Suppressor macrophage (primary cell): ENCODE measurements at places on chromosomes 3 and 15.
A peak's percentile ranks its signal among the peaks of the same experiment; 100 is the strongest.

- no peak for DNase-seq
These were observed 29.3 kb upstream of the POLR2M start for GRCh38 chr15:57677204-57677603.

DNA sequence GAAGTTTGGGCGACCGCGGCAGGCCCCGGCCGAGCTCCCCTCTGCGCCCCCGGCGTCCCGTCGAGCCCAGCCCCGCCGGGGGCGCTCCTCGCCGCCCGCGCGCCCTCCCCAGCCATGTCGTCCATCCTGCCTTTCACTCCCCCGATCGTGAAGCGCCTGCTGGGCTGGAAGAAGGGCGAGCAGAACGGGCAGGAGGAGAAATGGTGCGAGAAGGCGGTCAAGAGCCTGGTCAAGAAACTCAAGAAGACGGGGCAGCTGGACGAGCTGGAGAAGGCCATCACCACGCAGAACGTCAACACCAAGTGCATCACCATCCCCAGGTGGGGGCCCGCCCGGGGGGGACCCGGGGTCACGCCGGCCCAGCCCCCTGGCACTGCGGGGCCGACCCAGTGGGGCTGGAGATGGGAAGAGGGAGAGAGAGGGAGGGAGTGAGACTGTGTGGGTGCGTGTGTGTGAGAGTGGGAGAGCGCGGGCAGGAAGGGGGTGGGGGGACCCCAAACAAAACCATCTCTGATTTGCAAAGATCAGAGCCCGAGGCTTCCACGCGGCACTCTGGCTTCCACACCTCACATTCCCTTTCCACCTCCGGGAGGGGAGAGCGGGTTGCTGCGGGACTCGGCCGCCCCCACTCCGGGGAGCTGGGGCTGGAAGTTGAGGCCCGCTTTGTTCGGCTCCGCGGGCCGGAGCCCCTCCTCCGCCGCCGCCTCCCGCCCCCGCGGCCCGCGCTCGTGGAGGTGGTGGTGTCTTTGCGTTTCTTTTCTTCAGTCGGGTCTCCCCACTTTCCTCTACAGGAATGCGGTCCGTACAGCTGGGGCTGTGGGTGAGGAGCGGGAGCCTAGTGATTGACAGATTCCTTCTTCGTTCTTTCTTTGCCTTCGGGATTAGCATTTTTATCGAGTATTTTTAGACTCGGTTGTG lies 898 bp downstream of the SMAD3 start:
- no peak for DNase-seq

DNA sequence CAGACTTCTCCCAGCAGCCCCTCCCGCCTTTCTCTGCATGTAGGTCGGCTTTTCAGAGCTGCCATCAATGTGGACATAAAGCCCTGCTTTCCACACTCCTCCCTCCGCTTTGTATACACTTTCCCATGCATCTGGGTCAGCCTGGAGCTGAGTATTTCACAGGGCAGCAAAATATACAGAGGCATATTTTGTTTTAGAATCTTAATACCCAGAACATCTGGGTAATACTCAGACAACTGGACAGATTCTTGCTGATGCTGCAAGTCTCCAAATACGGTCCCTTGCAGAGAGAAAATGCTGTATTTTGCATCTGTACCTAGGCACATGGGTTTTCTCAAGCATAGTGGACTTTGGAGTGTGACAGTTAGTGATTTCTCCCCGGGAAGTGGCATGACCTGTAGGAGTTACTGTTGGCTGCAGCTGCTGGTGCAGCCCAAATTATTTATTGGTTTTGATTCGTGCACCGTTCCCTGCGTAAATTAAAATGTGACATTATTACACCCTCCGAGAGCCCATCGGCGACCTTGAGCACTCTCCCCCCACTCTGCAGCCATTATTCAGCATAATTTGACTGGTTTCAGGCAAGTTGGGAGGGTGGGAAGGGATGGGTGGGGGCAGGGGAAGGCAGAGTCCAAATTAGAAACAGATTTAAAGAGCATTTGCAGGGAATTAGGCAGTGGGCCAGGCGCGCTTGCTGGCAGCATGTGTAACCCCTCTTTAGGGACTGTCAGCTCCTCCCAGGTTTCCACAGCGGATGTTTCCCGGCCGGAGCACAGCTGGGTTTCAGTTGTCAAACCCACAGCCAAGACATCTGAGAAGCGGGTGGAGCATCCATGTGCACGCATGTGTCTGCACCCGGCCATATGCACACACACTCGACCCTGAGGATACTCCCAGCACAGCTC lies 100.8 kb downstream of the CPN2 start:
- no peak for DNase-seq

DNA sequence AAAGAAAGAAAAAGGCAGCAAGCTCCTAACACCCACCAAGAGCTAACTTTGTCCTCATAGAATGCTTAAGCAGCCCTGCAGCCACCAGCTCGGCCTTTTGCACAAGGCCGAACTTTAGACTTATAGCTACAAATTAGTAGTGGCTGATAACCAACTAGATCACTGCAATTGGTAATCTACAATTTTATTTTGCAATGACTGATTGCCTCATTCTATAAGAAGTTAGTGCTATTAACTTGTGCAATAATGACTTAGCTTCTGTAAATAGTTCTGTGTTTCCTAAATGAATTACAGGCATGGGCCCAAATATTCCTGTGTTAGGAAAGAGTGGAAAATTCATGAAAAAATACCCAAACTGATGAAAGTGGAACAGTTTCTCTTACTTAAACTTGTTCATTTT lies 284.8 kb upstream of the CFAP20DC start:
- peak; percentile 9 for DNase-seq

- DNase-seq = no peak
These were observed 4.8 kb upstream of the CLSTN2 start for GRCh38 chr3:139930211-139930610.

- DNase-seq = no peak
These were observed 22.7 kb downstream of the BOC start for GRCh38 chr3:113234028-113234427.

- no peak for DNase-seq
These were observed 266.1 kb upstream of the NR2F2 start for GRCh38 chr15:96064351-96064756.

GRCh38 chr3:164155400-164155799 lies 922.9 kb downstream of the SI start:
- peak; percentile 58 for DNase-seq

- no peak for DNase-seq
These were observed 52.0 kb downstream of the CMSS1 start for GRCh38 chr3:99869621-99870020.

DNA sequence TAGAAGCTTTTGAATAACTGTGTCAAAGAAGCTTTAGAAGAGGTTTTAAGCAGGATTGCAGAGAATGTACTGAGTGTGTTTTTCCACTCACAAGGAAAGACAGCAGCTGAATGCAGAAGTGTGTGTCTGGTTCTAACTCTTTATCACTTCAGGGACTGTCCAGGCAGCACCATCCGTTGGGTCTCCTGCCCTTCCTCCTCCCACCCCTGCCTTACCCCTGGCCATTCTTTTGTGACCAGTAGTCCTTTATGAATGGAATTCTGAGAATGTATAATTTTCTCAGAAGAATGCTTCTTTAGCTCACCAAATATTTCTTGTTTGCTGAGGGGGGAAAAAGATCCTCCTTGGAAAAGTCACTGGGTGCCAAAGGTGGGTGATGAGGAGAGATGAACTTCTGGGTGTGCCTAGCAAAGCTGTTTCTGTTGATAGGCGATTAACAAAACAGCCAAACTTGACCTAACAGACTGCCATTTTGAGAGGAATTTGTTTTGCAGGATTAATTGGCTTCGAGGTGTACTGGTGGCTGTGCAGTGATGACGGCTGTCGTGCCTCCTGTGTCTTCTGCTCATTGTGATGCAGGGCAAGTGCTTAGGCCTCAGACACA lies 70.9 kb downstream of the IGF1R start:
- DNase-seq = no peak

- no peak for DNase-seq
These were observed 367.7 kb downstream of the CGGBP1 start for GRCh38 chr3:87691109-87691508.

GRCh38 chr3:45666757-45667431 lies 22.3 kb upstream of the SACM1L start:
- no peak for DNase-seq

DNA sequence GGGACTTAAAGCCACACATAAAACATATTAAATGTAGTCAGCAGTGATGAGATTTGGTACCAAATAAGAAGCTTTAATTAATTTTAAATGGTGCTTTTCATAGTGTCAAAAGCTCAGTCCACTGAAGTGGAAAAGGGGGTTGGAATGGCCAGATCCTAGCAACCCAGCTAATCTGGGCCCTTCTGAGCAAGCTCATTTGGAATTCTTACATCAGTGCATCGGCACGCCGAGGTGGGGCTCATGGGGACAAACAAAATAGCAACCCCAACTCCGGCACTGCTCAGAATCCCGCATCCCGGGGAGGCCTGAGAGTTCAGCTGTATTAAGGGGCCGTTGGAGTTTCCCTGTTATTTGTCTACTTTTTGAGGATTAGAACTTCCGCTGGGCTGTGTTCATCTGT lies 526.4 kb downstream of the SOX2 start:
- no peak for DNase-seq

DNA sequence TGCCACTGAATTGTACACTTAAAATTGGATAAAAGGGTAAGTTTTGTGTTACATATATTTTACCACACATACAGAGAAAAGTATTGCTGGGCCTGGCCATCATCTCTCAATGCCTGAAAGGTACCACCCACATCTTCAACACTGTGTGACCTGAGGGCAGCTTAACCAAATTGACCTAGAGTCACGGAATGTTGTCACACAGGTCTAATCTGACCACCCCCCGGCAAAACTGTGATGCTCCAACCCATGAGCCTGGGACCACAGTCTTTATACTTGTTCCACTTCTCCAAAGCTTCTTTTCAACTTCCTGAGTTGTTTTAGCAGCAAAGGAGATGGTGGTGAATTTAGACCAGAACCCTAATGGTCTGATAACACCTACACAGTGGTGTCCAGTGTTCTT lies 210.3 kb upstream of the TPM1 start:
- DNase-seq = no peak

DNA sequence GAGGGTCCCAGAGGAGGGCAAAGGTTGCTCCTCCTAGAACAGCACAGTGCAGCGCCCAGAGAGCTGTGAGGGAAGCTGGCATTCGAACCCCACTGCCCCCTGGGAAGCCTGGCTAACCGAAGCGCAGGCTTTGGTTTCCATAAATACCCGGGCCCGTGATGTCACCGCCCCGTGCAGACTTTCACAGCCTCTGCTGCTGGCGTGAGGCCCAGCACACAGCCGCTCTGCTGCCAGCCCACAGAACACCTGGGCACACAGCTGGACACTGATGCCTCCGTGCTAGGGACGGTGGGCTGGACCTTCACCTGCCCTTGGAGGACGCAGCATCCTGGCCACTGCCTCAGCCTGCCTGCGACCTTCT lies 1.0 kb downstream of the IQSEC1 start:
- DNase-seq = no peak

DNA sequence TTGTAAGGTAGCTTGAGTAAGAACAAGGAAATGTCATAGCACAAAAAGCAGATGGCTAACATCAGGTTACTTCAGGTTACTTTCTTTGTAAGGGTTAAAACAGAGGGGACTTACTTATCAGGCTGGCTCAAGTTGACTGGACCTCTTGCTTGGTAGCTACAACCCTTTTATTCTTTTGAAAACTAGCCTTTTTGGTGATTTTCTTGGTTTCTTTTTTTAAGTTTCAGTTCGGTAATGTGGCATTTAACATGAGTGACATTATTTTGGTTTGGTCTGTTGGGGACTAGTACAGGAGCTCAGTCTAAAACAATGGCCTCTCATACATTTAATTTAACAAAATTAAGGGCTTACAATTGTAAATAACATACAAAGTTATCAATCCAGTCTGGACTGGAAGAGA lies 621.4 kb downstream of the OTOL1 start:
- DNase-seq = no peak

- DNase-seq = no peak
These were observed 15.7 kb upstream of the ARID3B start for GRCh38 chr15:74525309-74525708.

DNA sequence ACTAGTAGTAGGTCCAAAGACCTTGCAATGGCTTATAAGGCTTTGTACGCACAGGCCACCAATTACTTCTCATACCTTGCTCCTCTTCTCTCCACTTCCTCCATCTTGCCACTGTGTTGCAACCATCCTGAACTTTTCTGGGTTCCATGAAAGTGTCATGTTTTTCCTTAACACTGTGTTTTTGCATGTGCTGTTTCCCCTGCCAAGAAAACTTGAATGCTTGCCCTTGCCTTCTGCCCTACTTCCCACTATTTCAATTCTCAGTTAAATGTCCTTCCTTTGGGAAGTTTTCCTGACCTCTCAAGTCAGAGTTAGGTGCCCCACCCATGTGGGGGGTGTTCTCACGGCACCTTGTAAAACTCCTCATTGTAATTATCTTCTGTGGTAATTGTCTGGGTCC lies 182.8 kb downstream of the THRB start:
- DNase-seq = no peak

DNA sequence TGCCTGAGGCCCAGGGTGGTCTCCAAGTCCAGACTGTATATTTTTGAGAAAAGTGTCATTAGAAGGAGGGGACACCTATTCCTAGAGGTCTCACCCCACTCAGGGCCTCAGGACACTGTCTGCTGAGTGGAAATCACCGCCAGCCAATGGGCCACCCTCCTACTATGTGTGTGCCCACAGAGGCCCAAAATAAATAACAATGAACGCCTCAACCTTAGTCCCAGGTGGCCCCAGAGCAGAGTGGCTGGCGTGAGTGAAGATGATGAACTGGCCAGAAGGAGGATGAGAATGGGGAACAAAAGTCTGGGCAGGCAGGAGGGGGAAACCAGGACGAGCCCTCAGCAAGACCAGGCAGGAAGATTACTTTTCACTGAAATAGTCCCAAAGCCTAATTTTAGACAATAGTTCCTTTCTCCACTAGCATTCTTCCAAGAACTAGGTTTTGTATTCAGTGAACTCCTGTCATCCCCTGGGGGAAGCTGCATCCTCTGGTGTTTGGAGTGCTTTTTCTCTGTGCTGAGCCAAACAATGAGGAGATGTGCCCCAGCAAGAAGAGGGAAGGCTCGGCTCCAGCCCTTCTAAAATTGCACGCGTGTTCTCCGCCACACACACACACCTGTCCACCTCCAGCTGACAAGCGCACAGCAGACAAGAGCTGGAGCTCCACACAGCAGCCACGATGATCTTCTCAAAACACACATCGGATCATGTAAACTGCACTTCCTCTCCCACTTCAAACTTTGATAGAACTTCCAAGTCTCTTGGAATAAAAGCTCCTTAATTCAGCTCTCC lies 72.2 kb downstream of the ADCY5 start:
- DNase-seq = no peak
